Stimulated activated CD8-positive, alpha-beta memory T cell treated with anti-CD3 and anti-CD28 coated beads, Interleukin-7, amount 100 ng/mL, for 1 hour (primary cell): ENCODE measurements at places on chromosomes 4 and X.

DNA sequence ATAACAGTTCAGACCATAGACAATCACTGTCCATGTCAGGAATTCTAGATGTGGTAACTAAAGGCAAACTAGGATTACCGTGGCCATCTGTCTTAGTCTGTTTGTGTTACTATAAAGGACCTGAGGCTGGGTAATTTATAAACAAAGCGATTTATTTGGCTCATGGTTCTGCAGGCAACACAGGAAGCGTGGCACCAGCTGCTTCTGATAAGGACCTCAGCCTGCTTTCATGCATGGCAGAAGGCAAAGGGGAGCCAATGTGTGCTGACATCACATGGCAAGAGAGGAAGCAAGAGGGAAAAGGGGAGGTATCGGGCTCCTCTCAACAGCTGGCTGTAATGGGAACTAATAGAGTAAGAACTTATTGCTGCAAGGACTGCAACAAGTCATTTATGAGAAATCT lies 376.7 kb downstream of the GPM6A start:
- DNase-seq: no peak

DNA sequence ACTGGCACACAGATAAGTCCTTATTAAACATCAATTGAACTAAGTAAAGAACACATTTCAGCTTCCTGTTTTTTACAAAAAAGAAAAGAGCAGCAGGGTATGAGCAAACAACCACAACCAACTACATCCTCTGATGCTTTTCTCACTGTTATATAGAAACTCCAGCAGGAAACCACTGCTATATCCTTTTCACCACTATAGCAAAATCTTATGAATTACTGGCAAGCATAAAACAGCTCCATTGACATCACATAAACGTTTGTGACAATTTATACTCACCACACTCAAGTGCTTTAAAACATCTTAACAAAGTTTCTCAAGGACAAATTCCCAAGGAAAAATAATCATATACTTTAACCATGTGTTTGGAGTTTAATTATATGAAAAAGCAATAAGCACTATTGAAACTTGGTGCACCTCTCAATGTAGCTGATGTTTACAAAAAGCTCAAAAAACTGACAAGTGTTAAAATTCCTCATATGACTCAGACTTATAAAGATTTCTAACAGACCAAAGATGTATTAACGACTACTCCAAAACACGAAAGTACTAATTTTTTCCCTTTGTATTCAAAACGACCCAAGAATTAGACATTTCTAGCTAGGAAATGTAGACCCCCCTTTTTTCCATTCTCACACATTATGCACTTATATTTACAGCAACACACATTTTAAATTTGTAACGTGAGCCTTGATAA lies 12.9 kb downstream of the GPRIN3 start:
- no peak for DNase-seq

DNA sequence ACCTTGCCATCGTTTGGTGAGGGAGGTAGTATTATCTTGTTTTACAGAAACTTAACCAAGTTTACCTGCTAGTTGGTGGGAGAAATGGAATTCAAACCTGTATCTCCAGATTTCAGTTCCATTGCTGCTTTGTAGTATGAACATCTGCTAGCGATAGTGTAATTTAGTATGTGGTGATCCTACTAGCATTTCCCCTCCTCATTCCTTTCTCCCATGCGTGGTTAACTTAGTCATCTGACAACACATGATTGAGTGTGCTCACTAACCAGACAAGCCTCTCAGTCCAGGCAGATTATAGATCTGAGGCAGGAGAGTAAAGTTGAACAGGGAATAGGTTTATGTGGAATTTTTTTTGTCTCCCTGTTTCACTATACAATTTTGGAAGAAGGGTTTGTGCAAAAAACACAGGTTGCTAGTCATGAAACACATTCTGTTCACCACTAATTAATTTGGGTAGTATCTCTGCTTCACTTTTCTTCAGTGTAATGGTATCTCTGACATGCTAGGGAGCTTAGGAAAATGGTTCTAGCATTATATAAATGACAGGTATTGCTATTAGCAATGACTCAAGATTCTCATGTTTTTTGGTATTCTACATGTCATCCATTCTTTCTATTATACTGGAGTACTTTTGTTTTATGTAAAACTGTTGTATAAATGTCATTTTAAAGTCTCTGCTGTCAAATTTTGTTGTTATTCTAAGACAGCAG lies 21.7 kb downstream of the RBPJ start:
- no peak for DNase-seq

GRCh38 chrX:8245411-8245810 lies 74.3 kb upstream of the VCX2 start:
- DNase-seq: no peak

GRCh38 chr4:139038874-139039443 lies 23.4 kb downstream of the NOCT start:
- DNase-seq: no peak

- no peak for DNase-seq
Measured at GRCh38 chrX:66675541-66675940, 36.7 kb upstream of the EDA2R start.

DNA sequence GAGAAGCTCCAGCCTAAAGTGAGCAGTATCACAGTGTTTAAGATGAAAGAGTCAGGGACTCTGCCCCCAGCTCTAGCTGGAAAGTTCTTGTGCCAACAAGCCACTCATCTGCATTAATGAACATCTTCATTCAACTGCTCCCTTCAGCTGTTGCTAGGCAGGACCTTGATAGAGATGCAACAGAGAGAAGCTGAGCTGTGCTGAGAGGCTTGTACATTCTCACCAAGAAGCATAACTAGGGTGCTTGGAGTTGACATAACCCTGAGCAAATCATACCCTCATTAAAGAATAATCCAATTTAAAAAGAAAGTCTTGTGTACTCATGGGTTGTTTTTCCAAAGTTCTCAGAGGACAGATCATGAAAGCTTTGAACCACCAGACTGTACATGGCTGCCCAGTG lies 63.2 kb downstream of the ATXN3L start:
- no peak for DNase-seq
